ENCODE measurements at places on chromosomes 5 and 9. TPM values are rescaled to one million over a fixed set of nuclear protein-coding genes. Genes with fewer than 3 reads are reported as not detected.

DNA sequence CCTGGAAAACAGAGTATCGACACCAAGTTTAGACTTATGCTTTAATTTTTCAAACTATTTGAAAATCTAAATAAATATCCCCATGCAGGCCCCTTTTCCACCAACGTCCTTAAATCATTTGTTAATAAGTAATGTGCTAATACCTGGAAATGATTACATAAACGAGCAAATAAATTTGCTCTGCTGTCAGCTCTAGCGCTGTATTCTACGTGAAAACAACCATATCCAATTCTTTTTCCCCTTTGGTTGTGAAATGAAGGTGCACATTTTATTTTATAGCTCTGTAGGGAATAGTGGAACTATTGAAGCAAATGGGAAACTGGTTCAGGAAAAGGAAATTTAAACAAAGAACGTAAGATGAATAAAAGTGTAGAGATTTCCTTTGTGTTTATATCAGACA, 137.7 kb upstream of the ZNF608 start:
- DNase-seq = no peak

GRCh38 chr5:127612441-127613141, 36.3 kb upstream of the CTXN3 start:
- no peak for DNase-seq

DNA sequence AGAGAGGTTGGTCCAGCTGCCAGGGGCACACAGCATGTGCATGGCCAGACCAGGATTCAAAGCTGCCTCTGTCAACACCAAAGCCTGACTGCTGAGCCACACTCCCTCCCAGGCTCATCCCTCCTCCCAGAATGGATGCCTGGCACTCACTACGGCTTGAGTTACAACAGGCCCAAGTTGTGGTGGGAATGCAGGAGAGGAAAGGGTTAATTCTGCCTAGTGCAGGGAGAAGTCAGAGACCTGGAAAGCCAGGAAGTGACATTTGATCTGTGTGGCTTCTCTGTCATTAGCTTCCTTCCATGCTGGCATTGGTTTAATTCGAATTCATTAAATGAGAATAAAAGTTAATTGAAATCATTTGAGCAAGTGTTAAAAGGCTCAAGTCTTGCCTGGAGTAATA, 150.0 kb downstream of the NSG2 start:
- no peak for DNase-seq

DNA sequence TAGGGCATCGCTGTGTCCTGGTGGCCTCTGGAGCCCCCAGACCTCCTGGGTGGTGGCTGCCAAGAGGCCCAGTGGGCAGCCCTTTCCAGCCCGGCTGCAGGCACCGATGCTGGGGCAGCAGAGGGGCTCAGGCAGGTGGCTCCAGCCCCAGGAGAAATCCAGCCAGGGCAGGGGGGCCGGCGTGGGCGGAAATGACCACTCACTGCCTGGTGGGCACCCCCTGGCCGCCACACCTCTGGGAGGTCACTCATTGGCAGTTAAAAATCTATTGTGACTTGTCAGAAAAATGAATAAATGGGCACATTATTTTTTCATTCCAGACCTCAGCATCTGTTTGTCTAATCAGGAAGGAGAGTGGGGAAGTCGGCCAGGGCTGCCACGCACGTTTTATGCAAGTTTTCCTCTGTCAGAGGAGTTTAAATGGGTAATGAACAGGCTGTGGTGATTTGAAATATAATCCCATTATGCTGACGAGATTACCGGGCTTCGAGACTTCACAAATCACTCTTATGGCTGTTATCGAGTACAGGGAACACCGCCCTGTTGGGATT, 171.9 kb downstream of the GAPVD1 start:
- no peak for DNase-seq

- no peak for DNase-seq
Measured at GRCh38 chr5:78806544-78806943, 158.0 kb upstream of the LHFPL2 start.

- no peak for DNase-seq
Measured at GRCh38 chr9:123778232-123778902, 151.6 kb downstream of the DENND1A start.

DNA sequence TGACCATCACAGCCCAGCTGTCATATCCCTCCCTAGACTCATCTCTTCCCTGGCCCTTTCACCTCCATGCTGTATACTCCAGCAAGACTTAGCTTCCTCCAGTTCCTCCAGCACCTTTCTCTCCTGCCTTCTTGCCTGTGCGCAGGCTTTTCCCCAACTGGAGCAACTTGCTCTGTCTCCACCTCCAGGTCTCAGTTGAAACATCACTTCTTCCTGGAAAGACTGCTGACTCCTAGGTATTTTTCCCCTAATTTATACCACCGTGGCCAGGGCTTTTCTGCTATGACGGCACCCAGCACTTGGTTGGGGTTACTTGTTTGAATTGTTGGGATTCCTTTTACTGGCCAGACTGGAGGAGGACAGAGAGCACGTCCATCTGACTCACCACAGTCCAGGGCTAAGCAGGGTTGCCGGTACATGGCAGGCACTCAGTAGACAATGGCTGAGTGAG, 67.5 kb downstream of the KCNIP1 start:
- DNase-seq = peak; percentile 4

- DNase-seq = no peak
Measured at GRCh38 chr9:86721226-86721781, 226.0 kb downstream of the GAS1 start.

DNA sequence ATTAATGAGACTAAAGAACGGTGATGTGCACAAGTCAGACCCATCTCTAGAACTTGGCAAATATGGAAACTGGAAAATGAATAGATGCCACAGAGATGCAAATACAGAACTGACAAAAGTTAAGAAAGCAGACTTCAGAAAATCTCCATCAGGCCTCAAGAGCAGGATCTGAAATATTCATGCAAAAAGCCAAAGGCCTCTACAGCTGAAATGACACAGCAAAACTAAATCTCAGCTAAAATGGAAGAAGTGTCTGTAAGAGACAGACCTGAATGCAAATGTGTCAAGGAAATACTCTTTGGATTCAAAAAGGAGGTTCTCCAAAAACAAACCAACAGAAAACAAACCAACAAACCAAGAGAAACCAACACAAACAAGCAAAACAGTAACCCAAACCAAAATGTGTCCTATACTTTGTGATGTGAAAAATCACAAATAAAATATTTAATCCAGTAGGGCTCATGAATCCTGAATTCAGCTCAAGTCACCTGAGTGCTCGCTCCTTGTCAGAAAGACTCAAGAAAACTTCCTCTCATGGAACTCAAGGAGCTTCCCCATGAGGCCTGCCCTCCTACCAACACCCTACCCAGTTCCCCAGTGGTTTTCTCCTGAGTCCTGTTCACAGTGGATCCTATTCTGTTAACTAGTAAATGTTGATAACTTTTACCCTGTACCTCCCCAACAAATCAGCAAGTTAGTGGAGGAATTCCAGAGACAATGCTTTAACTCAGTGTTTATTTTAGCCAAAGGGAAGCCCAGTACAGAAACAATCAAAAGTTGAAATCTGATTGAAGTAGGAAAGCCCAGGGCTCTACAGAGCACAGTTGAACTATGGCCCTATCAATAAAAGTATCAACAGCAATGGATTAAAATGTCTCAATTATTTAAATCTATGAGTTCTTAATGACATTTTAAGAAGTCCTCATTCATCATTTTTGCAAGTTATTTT, 14.6 kb downstream of the MRPS27 start:
- peak; percentile 16 for DNase-seq

- DNase-seq = no peak
Measured at GRCh38 chr9:6121707-6122106, 93.9 kb upstream of the IL33 start.

- DNase-seq = no peak
Measured at GRCh38 chr9:14987858-14988257, 77.6 kb upstream of the FREM1 start.

GRCh38 chr5:169838688-169839087, 141.6 kb downstream of the INSYN2B start:
- no peak for DNase-seq

DNA sequence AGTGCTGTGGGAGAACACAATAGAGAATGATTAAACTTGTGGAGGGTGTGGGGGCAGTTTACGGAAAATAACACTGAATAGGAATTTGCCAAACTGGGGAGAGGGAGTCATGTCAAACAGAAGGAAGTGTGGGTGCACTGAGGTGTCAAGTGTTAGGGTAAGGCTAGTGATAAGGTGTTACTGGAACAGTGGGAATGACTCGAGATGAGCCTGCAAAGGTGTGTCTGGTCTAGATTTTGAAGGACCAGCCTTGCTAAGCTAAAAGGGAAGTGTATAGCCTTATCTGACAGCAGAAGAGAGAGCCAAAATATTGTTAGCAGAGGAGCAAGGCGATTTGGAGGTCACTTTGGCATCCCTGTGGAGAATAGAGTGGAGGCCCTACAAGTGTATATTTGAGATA, 4.2 kb downstream of the CNOT6 start:
- DNase-seq = no peak

The ACOT12 gene
- not detected for total RNA-seq

The MARVELD2 gene
- total RNA-seq = 15.4 TPM

The SLC2A8 gene
- total RNA-seq = 48.6 TPM

The PARP8 gene
- total RNA-seq = 0.29 TPM

The OLFM1 gene
- total RNA-seq = not detected

The CFAP77 gene
- not detected for total RNA-seq

The WNT8A gene
- total RNA-seq = not detected

The SLC25A2 gene
- 0.13 TPM for total RNA-seq

The OR13C2 gene
- total RNA-seq = not detected

The ITK gene
- total RNA-seq = not detected

Measured in HepG2 (cell line).